ENCODE measurements at places on chromosomes 16 and 17.
A peak's percentile ranks its signal among the peaks of the same experiment; 100 is the strongest.

- no peak for DNase-seq
These were observed 65.9 kb downstream of the DNAH3 start for GRCh38 chr16:21084631-21085225.

DNA sequence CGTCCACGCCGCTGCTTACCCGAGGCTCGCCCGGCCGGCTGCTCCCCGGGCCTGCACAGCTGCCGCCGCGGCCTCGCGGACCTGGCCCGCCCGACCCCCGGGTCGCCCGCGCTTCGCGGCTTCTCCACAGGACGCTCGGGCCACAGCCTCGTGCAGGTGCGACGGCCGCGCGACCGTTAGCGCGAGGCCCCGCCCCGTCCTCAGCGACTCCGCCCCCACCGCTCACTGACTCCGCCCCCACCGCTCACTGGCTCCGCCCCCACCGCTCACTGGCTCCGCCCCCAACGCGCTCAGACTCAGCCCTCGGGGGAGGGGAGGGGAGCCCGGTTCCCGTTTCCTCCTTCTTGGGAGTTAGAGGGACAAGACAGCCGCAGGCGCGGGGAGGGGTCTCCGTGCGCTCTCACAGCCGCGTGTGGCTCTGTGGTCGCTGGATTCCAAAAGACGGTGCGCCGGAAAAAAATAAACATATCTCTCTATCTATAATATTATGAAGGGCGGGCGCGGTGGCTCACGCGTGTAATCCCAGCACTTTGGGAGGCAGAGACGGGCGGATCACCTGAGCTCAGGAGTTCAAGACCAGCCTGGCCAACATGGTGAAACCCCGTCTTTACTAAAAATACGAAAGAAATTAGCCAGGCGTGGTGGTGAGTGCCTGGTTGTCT, at the start of gene MEIOB:
MEIOB (minus strand) TSS at position 191 of the 662 bp plus-strand sequence. CDS start 3,989 bp downstream, outside the sequence.
- peak; percentile 30 for DNase-seq

DNA sequence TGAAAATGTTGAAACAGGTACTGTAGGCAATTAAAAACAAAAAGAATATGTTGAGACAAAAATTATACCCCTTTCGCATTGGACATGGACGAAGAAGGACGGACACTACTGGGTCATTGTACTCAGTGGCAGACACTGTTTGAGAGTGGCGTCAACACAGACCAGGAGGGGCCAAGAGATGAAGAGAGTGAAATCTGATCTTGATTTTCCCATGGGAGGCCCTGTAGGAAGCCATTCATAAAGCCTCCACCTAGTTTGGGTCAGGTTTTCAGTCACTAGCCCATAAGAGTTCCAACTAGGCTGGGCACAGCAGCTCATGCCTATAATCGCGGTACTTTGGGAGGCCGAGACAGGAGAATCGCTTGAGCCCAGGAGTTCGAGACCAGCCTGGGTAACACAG, 23.6 kb upstream of the SMURF2 start:
- DNase-seq: no peak

- no peak for DNase-seq
These were observed 24.3 kb upstream of the ADGRG1 start for GRCh38 chr16:57604177-57604576.

- no peak for DNase-seq
These were observed 12.8 kb downstream of the TELO2 start for GRCh38 chr16:1505912-1506311.

DNA sequence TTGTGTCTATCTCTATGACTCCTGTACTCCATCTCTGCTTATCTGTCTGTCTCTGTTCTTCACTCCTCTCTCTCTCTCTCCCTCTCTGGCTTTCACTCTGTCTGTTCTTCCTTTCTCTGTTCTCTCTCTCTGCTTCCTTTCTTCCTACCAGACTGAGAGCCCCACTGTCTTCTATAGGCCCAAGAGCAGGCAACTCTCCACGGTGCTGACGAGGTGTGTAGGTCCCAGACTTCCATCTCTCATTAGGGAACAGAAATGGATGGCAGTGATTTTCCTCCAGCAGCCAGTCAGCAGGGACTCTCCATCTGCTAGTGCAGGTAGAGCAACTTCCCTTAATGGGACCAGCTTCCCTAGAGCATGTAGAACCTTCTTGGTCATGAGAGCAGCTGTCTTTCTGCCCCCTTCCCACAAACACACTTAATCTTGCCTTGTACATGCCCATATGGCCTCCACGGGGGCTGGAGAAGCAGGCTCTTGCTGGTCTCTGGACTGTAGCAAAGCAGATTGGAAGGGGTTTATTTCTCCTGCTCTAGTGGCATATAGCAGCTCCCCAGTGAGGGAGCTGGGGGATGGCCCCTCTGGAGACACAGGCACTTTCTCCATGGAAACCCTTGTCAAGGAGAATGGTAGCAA, 47.8 kb upstream of the NLRP1 start:
- DNase-seq: no peak

DNA sequence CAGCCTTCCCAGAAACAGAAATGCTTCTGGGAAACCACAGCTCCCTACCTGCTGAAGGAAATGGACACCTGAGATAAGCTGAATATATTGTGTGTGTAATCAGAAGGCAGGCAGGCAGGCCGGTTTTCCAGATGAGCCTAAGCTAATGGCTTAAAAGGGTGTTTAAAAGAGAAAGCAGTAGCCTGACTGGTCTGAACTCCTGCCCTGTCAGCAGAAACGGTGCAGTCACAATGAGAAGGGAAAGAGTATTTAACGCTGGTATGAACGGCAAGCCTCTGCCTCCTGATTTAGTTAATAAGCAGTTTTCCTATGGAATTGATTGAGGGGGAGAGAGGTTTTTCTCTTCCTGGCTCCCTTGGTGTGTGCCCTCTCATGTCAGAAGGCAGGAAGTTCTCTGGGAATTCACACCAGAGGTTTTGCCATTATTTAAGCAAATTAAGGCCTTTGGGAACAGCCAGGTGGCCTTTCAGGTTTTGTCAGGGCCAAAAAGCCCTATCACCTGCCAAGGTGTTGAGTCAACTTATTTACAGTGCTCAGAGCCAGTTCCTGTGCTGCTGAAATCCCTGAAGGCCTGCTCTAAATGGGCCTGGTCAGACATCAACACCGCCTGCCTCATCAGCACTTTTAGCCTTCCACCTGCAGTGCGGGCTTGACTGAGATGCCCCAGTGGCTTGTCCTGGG, 41.6 kb downstream of the CDH1 start:
- DNase-seq: no peak

DNA sequence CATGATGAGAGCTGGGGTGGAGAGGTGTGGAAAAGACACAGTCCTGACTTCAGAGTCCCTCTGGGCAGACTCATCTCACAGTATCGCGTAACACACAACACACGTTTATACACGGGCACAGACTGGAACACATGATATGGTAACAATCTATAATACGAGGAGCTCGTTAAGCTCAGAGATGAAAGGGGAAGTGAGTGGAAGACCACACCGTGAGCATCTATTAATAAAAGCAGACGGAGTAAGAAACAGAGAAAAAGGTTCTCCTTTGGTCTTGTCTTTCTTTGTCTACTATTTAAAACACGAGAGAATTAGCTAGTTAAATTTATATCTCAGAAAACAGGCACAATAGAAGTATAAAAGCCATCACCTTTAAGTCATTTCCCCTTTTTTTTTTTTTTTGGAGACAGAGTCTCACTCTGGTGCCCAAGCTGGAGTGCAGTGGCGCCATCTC, 13.5 kb downstream of the ANKRD11 start:
- no peak for DNase-seq

DNA sequence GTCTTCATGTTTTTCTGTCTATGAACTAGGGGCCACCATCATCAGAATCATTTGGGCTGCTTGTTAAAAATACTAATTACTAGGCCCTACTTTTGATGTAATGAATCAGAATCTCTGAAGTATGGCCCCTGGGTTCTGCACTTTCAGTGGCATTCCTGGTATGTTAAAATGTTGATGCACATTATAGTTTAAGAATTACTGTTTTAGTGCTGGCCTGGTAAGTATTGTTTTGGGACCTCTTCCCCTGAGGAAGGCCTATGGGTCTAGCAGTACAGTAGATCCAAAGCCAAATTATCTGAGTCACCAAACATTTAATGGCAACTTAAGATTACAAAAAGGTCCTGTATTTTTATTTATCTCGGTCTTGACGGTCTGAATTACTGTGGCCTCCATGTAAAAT, 58.8 kb downstream of the AP2B1 start:
- no peak for DNase-seq

DNA sequence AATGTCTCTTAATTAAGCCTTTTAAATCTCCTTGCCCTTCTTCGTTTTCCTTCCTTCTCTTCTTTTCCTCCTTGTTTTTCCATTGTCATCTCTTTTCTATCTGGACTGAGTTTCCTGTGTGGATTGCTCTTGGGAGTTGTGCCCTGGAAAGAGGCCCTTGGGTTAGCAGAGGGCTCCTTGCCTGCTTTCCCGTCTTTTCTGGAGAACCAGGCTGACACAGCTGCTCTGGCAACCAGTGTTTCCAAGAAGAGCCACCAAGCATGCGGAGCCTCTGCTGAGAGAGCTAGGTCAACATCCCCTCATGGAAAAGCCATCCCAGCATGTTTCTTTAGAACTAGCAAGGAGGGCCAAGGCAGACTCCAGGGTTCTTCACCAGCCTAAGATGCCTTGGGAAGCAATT, 75.4 kb downstream of the HLF start:
- no peak for DNase-seq

DNA sequence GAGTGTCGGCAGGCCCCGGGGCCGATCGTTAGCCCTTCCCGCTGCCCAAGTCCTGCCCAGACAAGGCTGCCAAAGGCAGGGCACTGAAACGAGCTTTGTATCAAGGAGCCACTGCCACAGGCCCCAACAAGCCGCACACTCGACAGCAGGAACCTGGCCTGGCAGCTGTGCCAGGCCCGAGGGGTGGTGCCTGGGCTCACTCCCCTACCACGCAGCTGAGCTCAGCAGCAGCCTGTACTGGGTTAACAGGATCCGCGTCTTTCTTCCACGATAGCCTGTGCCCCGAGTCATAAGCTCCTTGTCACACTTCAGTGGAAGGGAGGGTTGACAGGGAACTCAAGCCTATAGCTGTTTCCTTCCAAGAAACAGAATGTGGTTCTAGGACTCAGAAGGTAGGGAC, 87.9 kb downstream of the ABR start:
- DNase-seq: no peak

DNA sequence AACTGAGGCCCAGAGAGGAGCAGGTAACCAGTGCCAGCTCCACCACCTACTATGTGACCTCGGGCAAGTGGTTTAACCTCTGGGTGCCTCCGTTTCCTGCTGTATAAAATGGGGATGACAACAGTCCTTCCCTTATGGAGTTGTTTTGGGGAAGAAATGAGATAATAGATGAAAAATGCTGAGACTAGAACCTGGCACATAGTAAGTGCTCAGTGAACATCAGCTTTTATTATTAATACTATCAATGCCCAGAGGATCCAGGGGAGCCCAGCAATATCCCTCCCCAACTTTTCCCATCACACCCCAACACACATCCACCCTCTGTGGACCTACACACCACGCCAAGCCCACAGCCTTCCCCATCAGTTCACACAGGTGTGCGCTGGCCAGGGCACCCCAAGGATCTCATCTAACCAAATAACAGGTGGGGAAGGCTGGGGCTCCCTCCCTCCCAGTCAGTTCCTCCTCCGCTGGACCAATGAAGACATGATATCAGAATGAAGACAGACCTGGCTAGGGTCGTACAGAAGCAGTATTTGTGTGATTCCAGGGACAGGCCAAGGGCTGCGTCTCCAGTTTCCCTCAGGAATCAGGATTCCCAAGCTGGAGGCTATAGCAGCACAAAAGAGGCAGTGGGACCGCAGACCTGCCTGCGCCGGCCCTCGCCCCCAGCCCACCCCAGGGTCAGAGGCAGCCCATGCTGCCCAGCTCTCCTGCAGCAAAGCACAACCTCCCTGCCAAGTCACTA, 1.8 kb downstream of the ATP2A3 start:
- no peak for DNase-seq
